ENCODE measurements at places on chromosomes 16 and 17.
A peak's percentile ranks its signal among the peaks of the same experiment; 100 is the strongest.

DNA sequence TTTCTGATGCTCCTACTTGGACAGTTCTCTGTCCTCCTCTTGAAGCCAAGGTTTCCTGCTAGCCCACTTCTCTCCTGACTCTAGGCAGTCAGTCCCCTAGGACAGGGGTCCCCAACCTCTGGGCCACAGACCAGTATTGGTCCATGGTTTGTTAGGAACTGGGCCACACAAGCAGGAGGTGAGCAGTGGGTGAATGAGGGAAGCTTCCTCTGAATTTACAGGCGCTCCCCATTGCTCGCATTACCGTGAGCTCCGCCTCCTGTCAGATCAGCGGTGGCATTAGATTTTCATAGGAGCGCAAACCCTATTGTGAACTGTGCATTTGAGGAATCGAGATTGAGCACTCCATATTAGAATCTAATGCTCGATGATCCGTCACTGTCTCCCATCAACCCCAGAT is 55.7 kb downstream of the GNA13 start:
- DNase-seq: no peak

- DNase-seq: no peak
These were observed 3.9 kb downstream of the STAT5B start for GRCh38 chr17:42272162-42272907.

DNA sequence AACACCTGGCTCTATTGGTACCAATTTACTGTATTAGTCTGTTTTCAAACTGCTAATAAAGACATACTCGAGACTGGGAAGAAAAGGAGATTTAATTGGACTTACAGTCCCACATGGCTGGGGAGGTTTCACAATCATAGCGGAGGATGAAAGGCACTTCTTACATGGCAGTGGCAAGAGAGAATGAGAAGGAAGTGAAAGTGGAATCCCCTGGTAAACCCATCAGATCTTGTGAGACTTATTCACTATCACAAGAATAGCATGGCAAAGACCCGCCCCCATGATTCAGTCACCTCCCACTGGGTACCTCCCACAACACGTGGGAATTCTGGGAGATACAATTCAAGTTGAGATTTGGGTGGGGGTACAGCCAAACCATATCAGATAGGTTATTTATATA is 22.6 kb upstream of the GOSR1 start:
- DNase-seq: no peak

- DNase-seq: no peak
These were observed 298.5 kb upstream of the FOXF1 start for GRCh38 chr16:86211800-86212199.

DNA sequence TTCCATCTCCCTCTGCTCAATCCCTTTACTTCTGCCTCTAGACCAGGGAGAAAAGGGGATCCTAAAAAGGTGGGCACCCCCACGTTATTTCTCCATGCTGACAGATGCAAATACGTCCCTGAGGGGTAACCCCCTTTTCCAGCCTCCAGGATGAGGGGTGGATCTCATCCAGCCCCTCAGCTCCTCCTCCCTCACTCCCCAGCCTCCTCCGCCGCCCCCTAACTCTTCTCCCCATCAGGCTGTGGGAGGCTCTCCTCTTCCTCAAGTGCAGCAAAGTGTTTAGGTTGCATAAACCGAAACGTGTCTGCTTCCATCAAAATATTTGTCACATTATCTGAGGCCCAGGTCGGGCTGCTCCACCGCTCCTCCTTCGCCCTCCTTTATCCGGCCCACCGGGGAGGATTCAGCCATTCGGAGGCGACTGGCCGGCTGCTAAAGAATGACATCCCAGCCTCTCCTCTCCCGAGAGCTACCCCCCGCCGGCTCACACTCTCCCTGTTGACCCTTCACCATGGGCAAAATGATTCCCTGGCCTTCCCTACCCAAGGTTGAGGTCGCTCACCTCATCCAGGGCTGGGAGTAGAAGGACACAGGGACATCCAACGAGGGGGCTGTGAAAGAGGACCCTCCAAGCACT is 1.2 kb upstream of the C1QL1 start:
- DNase-seq: no peak

DNA sequence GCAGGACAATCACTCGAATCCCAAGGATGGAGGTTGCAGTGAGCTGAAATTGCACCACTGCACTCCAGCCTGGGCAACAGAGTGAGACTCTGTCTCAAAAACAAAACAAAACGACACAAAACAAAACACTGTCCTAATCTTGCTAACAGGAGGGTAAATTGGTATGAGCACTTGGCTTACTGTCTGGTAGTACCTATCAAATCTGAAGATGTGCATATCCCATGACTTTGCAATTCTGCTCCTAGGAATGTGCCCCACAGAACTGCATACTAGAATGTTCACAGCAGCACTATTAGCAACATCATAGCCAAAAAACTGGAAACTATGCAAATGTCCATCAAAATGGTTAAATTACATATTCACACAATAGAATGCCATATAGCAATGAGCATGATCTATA is 15.7 kb downstream of the MTSS2 start:
- no peak for DNase-seq

DNA sequence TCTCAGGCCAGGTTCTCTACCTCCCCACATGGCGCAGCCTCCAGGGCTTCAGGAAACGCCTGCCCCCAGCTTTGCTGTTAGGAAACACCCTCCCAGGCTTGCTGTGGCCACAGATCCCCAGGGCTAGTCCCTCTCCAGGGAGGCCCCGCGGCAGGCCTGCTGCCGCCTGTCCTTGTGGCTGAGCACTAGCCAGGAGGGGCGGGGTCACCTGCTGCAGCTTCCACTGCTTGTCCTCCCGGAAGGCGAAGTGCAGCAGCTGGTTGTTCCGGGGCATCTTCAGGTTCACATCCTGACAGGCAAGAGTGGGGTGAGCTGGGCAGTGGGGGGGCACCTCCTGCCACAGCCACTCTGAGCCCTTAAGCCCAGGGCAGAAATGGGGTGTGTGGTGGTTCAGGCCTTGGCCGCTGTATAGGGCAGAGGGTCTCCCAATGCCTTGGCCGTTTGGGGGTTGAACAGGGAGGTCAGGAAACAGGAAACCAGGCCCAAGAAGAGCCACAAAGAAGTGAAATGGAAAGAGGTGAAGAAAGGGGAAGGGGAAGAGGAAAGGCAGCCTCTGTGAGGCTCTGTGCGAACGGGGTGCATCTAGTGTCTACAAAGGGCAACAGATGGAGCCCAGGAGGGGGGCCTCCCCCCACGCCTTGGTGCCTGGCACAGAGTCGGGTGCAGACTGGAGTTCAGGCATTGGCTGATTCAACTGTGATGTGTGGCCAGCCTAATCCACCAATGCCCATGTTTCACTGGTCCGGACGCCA is 2.0 kb downstream of the ROGDI start:
- no peak for DNase-seq

GRCh38 chr17:31060791-31061550 is 33.8 kb upstream of the NF1 start:
- no peak for DNase-seq

DNA sequence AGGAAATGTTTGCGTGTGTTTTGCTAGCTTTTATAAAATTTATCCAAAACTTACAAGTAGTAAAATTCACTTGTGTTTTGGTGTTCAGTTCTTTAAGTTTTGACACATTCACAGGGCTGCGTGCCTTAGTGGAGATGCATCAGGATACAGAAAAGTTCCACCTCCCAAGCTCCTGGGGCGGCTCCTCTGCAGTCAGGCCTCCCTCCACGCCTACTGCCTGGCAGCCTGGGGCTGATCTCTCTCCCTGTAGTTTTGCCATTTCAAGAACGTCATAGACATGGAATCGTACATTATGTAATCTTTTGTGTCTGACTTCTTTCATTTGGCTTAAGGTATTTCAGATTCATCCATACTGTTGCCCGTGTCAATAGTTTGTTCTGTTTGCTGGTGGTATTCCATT is 27.2 kb upstream of the IRF8 start:
- no peak for DNase-seq

- DNase-seq: no peak
These were observed 244.0 kb downstream of the TMEM114 start for GRCh38 chr16:8346294-8346693.

DNA sequence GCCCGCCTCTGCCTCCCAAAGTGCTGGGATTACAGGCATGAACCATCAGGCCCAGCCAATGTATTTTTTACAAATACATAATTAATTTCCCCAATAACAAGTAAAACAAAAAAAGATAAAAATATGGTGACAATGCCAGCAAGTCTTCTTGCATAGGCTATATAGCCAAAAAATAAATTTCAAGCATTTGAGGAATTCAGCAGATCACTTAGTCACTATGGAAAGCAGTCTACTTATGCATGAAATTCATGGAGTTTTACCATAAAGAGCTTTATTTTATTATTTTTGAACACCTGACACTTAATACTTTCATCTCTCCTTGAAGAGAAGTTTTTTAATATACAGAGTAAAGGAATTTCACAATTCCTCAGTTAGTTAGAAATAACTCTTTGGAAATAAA is 56.4 kb downstream of the BRIP1 start:
- DNase-seq: no peak

- peak; percentile 60 for DNase-seq
These were observed 9.4 kb upstream of the MEOX1 start for GRCh38 chr17:43671031-43671692.

DNA sequence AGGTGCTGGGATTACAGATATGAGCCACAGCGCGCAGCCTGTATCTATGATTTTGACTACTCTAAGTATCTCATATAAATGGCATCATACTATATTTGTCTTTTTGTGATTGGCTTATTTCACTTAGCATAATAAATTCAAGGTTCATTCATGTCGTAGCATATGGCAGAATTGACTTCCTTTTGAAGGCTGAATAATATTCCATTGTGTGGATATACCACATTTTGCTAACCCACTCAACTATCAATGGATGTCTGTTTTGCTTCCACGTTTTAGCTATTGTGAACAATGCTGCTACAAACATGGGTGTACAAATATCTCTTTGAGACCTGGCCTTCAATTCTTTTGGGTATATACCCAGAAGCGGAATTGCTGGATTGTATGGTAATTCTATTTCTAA is 10.1 kb downstream of the PLXDC1 start:
- no peak for DNase-seq

- DNase-seq: no peak
These were observed 270.0 kb upstream of the PSMD7 start for GRCh38 chr16:74026373-74027281.

- no peak for DNase-seq
These were observed 140.9 kb downstream of the MRTFB start for GRCh38 chr16:14211856-14212543.

DNA sequence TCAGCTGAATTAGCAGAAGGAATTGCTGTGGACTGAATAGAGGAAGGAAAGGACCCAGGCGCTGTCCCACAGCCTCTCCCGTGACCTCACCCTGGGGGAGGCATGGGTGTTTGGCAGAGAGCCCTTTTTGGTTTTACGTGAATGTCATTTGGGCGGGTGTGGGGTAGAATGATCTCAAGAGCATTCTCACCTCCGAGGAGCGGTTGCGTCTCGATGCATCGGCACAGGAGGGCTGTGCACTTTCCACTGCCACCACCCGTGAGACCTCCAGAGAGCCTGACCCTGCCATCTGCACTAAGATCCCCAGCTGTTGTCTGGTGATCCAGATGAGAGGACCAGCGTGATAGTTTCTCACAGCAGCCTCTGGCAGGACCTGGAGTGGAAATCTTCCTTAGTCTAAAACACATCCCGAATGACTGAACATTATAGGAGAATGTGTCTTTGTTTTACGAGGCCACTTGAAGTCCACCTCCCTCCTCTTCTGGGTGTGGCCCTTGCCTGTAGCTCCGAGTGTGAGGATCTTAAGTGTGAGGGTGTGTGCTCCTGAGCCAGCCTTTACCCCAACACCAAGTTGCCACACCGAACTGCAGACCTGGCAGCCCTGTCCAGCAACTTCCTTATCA is 29.3 kb downstream of the FOXK2 start:
- no peak for DNase-seq

- peak; percentile 40 for DNase-seq
These were observed 26.6 kb downstream of the GOSR2 start for GRCh38 chr17:46949291-46950174.
